ENCODE measurements at places on chromosomes 13 and 19. TPM values are rescaled to one million over a fixed set of nuclear protein-coding genes. Genes with fewer than 3 reads are reported as not detected.

- no peak for DNase-seq
These were observed 10.5 kb downstream of the PMIS2 start for GRCh38 chr19:35596366-35596999.

ADGRE2 gene
- 1.1 TPM for total RNA-seq

DNA sequence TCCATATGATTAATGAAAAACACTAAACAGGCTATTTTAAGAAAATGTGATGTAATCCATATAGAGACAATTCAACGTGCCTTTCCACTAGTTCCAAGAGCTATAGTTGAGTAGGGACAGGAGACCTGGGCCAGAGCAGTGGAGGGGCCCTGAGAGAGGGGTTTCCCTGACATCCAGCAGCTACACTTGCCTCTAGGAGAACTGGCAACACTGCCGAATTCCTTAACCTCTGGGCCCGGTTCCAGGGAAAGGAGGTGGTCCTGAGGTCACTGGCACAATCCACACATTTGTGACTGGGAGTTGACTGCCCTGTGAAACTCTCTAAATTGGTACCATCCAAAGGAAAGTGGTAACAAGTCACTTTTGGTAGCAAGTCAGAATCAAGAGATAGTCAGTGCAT lies 264.4 kb downstream of the DCLK1 start:
- no peak for DNase-seq

GRCh38 chr13:63554157-63554556 lies 2138.5 kb upstream of the PCDH20 start:
- DNase-seq = no peak

MYPOP gene
- total RNA-seq = 9.2 TPM

FCAR gene
- total RNA-seq = 1.2 TPM

ZNF181 gene
- 6.6 TPM for total RNA-seq

SMAD9 gene
- 21.6 TPM for total RNA-seq

DNA sequence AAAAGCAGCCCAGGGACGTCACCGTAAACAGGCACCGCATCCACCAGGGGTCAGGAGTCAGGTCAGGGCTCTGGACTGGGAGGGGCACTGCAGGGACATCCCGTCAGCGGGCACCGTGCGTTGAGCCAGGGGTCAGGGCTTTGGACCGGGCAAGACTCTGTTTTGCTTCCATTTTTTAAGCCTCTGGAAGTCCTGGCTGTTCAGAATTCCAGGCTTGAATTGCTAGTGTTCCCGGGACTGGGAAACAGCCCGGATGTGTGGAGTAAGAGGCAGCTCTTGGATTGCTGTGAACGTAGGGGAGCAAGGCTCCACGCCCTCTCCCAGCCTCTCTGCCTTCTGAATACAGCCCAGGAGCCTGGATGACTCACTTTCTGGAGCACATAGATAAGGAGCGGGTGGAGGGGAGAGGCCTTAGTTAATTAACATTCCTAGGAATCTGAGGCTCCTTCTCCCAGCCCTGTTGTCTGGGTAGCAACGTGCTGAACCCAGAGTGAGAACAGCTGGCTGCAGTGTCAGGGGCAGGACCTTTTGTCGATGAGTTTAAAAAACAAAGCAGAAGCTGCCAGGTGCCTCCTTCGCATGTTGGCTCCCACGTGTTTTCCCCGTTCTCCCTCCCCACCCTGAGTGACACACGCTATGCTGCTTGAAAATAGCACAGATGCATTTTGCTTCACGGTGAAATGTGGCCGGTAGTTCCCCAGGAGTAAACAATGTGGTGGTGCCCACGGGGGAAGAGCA lies 21.9 kb downstream of the ATP11A start:
- DNase-seq = peak; percentile 60

KLHL1 gene
- not detected for total RNA-seq

DNA sequence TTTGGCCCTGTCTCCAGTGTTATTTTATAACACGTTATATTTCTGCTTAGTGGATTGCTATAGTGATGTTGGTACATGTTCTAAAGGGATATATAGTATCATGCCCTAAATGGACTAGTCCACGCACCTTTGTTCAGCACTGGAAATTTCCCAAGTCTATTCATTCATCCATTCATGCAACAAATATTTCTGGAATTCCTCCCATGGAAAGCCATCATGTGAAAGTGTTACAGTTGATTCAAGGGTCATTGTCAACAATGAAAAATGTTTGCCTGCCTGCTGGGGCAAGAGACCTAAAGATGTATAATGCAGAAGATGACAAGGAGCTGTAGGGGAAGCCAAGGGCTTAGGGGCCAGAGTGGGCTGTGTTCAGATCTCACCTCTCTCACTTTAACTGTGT lies 10.8 kb upstream of the HSPH1 start:
- no peak for DNase-seq

GRCh38 chr13:33053397-33054066 lies 37.3 kb downstream of the KL start:
- no peak for DNase-seq

BRSK1 gene
- 1.6 TPM for total RNA-seq

- no peak for DNase-seq
These were observed 195.0 kb upstream of the KL start for GRCh38 chr13:32821149-32821688.

CYP4F2 gene
- total RNA-seq = 1.6 TPM

GRCh38 chr19:6378041-6378440 lies 2.3 kb upstream of the PSPN start:
- no peak for DNase-seq

- no peak for DNase-seq
These were observed 4.1 kb downstream of the NTN5 start for GRCh38 chr19:48668761-48669160.

GRCh38 chr13:40440990-40441820 lies 225.2 kb downstream of the FOXO1 start:
- peak; percentile 73 for DNase-seq

- no peak for DNase-seq
These were observed 487.8 kb downstream of the KCTD12 start for GRCh38 chr13:76398425-76398824.

CNN2 gene
- total RNA-seq = 84.7 TPM

- no peak for DNase-seq
These were observed 3.6 kb upstream of the NFILZ start for GRCh38 chr19:8626842-8627241.
